Spleen (tissue), 13 donors: ENCODE measurements at places on chromosomes 3 and 15. TPM values are rescaled to one million over a fixed set of nuclear protein-coding genes. Genes with fewer than 3 reads are reported as not detected.

The LIPH gene
- polyA plus RNA-seq: 0.38 TPM

The FAM3D gene
- polyA plus RNA-seq: 0.28 TPM

The MEX3B gene
- 1.2 TPM for polyA plus RNA-seq

The APOD gene
- polyA plus RNA-seq: 4.6 TPM

The ZNF80 gene
- polyA plus RNA-seq: 0.28 TPM

The C3orf49 gene
- polyA plus RNA-seq: not detected

The HACD2 gene
- polyA plus RNA-seq: 6.0 TPM

- H3K4me3 ChIP-seq: no peak overlapping the region
- H3K36me3 ChIP-seq: no peaks in the 10 kb centered on the region
- no peaks in the 10 kb centered on the region for H3K27me3 ChIP-seq
- no peak overlapping the region for H3K27ac ChIP-seq
Measured at GRCh38 chr15:63109920-63110319, 11.7 kb upstream of the LACTB start.

GRCh38 chr3:12135029-12135657 is 23.6 kb downstream of the TIMP4 start:
- peaks cover 8% of the 10 kb centered on the region for H3K27me3 ChIP-seq
- H3K36me3 ChIP-seq: no peaks in the 10 kb centered on the region
- H3K4me3 ChIP-seq: no peak overlapping the region
- H3K4me1 ChIP-seq: peaks cover 11% of the 10 kb centered on the region

GRCh38 chr3:64625381-64625780 is 62.4 kb downstream of the ADAMTS9 start:
- DNase-seq: no peak
- H3K4me1 ChIP-seq: no peaks in the 10 kb centered on the region
- H3K27me3 ChIP-seq: no peaks in the 10 kb centered on the region
- H3K36me3 ChIP-seq: peaks cover 5% of the 10 kb centered on the region

DNA sequence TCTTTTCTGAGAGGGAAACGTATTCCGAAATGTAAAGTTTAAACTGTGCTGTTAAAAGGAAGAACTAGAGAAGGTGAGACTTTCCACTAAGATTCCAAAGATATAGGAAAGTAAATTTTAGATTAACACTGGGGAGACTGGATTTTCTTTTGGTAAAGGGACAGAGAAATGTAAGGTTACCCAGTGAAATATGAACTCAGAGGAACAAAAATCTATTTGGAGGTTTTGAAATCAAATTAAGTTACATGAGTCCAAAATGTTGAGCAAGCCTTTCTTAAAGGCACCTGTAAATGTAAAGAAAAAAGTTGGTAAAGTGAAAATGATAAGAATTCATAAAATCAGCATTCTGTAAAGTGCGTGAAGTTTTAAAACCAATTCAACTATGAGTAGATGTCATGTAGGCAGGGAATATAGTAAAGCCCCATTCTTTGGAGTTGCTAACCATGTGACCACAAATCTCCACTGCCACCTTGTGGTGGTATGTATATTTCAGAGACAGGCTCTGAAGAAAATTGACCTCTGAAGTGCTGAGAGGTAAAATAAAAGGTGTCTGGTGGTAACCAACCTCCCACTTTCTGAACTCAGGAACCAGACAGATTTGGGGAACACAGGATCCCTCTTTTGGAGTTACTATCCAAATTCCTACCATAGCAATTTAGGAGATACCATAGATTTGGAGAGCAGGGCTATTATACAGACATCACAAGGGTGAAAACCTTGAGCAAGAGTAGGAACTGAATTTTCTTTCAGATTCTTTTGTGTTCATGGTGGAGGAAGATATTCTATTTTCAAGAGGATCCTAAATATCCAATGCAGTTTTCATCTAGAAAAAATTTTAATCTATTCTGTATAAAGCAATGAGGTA is 215.3 kb downstream of the ROBO2 start:
- H3K36me3 ChIP-seq: no peaks in the 10 kb centered on the region
- no peaks in the 10 kb centered on the region for H3K4me1 ChIP-seq
- DNase-seq: no peak
- no peaks in the 10 kb centered on the region for H3K27me3 ChIP-seq

DNA sequence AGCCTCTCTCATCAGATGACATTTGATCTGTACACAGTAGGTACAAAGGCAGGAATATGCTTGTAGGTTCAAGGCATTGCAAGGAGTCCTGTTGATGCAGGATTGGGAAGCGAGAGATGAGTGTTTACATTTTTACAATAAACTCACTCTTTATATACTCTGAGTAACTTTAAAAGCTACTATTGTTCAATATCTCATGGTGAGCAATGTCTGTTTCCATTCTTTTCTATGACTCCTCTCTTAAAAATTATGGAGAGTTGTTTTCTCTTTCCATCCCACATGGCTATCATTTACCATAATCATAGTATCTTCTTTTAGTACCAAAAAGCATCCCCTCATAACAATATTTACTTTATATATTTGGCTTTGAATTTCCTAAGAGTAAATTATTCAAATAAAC is 314.0 kb upstream of the CDIN1 start:
- H3K27me3 ChIP-seq: no peaks in the 10 kb centered on the region
- H3K4me3 ChIP-seq: no peak overlapping the region
- DNase-seq: no peak
- H3K27ac ChIP-seq: no peak overlapping the region
- H3K4me1 ChIP-seq: no peaks in the 10 kb centered on the region

GRCh38 chr3:181912384-181912783 is 200.7 kb downstream of the SOX2 start:
- no peak for DNase-seq
- H3K36me3 ChIP-seq: no peaks in the 10 kb centered on the region
- no peak overlapping the region for H3K4me3 ChIP-seq
- H3K27me3 ChIP-seq: no peaks in the 10 kb centered on the region
- H3K27ac ChIP-seq: no peak overlapping the region
- H3K4me1 ChIP-seq: no peaks in the 10 kb centered on the region

- H3K27ac ChIP-seq: no peak overlapping the region
- no peaks in the 10 kb centered on the region for H3K4me1 ChIP-seq
- H3K27me3 ChIP-seq: no peaks in the 10 kb centered on the region
- no peak for DNase-seq
Measured at GRCh38 chr3:30145281-30145680, 461.1 kb upstream of the TGFBR2 start.

DNA sequence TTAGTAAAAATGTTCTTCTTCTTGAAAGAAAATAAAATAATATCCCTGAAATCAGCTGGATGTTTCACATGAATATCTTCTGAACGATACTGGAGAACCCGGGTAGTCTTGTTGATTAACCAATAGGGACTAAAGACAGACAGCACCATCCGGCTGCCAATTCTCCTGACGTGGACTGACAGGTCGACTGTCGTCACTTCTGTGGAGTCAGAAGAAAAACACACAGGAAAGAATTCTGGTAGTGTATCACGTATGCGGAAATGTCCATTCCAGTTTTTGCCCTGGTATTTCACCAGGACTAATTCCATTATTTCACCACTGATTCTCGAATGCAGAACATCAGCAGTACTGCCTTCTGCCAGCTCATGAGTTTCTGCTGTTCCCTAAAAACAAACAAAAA is 144.6 kb downstream of the VPS13C start:
- no peaks in the 10 kb centered on the region for H3K4me1 ChIP-seq
- no peaks in the 10 kb centered on the region for H3K27me3 ChIP-seq
- H3K27ac ChIP-seq: no peak overlapping the region
- DNase-seq: no peak

DNA sequence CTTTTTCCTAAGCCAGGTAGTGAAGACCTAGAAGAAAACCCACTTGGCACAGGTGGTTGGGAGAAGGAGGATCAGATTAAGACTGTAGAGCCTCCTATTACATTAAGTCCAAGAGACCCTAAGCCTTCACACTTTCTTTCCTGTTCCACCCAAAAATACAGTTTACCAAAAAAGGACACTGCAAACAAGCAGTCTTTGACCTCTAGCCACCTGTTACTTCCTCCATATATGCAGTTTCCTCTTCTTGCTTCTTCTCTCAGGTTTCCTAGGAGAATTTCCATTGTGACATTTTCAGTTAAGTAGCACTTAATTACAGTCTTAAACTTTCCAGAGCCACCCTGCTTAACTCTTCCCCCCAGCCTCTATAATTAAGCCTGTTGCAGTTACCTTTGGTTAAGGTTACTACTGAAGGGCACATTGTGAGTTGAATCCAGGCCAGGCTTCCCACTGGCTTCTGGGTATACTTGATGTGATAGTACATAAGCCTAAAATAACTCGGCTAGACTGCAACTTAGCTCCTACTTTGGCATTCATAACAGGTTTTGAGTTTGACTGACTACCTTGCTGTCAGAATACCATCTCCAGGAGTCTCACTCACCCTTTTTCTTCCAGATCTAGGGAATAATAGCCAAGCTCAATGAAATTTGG is 114.2 kb upstream of the UMPS start:
- DNase-seq: no peak
- H3K36me3 ChIP-seq: no peaks in the 10 kb centered on the region
- no peak overlapping the region for H3K4me3 ChIP-seq
- H3K27me3 ChIP-seq: no peaks in the 10 kb centered on the region
- peaks cover 33% of the 10 kb centered on the region for H3K4me1 ChIP-seq
- H3K27ac ChIP-seq: no peak overlapping the region

GRCh38 chr15:98906712-98907083 is 100.9 kb downstream of the PGPEP1L start:
- H3K4me1 ChIP-seq: peaks cover 28% of the 10 kb centered on the region
- H3K36me3 ChIP-seq: peaks cover 21% of the 10 kb centered on the region
- no peak overlapping the region for H3K27ac ChIP-seq
- DNase-seq: no peak
- H3K27me3 ChIP-seq: no peaks in the 10 kb centered on the region

- no peak for DNase-seq
- H3K27ac ChIP-seq: no peak overlapping the region
- H3K4me3 ChIP-seq: no peak overlapping the region
- no peaks in the 10 kb centered on the region for H3K36me3 ChIP-seq
- no peaks in the 10 kb centered on the region for H3K27me3 ChIP-seq
- H3K4me1 ChIP-seq: no peaks in the 10 kb centered on the region
Measured at GRCh38 chr3:164200053-164200823, 878.1 kb downstream of the SI start.

- H3K4me3 ChIP-seq: no peak overlapping the region
- no peaks in the 10 kb centered on the region for H3K27me3 ChIP-seq
- H3K4me1 ChIP-seq: peaks cover 6% of the 10 kb centered on the region
- no peaks in the 10 kb centered on the region for H3K36me3 ChIP-seq
- peak; percentile 43 for DNase-seq
Measured at GRCh38 chr15:90106522-90107117, 4.4 kb upstream of the IDH2 start.

DNA sequence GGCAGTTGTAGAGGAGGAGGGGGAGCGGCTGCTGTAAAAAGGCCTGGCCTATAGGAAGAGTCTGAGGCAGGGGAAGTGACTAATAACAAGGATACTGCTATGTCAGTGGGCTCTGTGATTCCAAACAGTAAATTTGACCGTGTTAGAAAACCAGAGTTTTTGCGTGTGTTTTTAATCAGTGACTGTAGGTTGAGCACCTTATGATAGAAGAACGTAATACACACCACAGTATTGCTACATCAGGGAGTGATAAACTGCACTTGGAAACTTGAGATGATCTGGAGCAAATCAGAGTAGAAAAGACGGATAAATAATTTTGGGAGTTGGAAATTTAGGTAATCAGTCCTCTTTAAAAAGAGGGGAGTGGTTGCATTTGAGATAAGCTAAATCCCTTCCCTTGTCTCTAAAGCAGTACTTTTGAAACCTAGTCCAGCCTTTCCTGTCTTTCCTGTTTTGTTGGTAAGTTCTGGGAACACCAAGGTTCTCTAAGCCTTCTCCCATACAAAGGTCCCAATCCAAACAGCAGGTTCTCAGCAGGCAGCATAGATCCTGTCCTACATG is 130.5 kb upstream of the NR2E3 start:
- H3K36me3 ChIP-seq: no peaks in the 10 kb centered on the region
- H3K4me1 ChIP-seq: peaks cover 15% of the 10 kb centered on the region
- no peaks in the 10 kb centered on the region for H3K27me3 ChIP-seq
- no peak overlapping the region for H3K4me3 ChIP-seq
- peak overlapping the region; percentile 76 for H3K27ac ChIP-seq

- H3K4me3 ChIP-seq: no peak overlapping the region
- DNase-seq: no peak
- no peaks in the 10 kb centered on the region for H3K36me3 ChIP-seq
- H3K4me1 ChIP-seq: no peaks in the 10 kb centered on the region
Measured at GRCh38 chr3:98999675-99000074, 98.2 kb upstream of the DCBLD2 start.
